Osteoblast (primary cell): ENCODE measurements at places on chromosomes 1 and 21.

DNA sequence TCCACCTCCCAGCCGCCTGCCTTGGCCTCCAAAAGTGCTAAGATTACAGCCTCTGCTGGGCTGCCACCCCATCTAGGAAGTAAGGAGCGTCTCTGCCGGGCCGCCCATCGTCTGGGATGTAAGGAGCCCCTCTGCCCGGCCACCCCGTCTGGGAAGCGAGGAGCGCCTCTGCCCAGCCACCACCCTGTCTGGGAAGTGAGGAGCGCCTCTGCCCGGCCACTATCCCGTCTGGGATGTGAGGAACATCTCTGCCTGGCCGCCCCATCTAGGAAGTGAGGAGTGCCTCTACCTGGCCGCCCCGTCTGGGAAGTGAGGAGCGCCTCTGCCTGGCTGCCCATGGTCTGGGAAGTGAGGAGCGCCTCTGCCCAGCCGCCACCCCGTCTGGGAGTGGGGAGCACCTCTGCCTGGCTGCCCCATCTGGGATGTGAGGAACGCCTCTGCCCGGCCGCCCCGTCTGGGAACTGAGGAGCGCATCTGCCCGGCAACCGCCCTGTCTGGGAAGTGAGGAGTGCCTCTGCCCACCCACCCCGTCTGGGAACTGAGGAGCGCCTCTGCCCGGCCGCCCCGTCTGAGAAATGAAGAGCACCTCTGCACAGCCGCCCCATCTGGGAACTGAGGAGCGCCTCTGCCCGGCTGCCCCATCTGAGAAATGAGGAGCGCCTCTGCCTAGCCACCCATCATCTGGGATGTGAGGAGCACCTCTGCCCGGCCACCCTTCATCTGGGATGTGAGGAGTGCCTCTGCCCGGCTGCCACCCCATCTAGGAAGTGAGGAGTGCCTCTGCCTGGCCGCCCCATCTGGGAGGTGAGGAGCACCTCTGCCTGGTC lies 137.8 kb upstream of the PALMD start:
- no peaks in the 10 kb centered on the region for H3K27me3 ChIP-seq
- H3K36me3 ChIP-seq: no peaks in the 10 kb centered on the region
- no peaks in the 10 kb centered on the region for H3K4me1 ChIP-seq
- no peak for DNase-seq
- no peak overlapping the region for H3K4me3 ChIP-seq
- no peak overlapping the region for H3K27ac ChIP-seq

DNA sequence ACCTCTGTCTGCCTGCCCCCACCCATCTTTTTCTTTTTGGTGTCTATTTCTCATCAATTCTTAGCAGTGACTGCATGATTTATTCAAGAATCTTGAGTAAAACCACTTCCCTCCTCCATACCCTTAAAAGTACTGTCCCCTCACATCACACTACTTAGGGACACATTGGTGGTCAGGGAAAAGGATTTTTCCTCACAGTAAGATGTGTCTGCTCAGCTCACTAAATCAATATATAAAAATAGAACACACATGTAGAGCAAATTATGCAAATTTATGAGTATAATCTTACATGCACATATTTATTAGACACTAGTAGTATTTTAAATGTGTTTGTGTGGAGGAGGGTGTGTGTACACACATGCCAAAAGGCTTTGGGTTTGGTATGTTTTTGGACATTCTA lies 202.0 kb downstream of the PBX1 start:
- peaks cover 29% of the 10 kb centered on the region for H3K4me1 ChIP-seq
- DNase-seq: no peak
- H3K36me3 ChIP-seq: no peaks in the 10 kb centered on the region
- no peak overlapping the region for H3K4me3 ChIP-seq
- no peak overlapping the region for H3K27ac ChIP-seq

GRCh38 chr1:31976401-31976800 lies 37.3 kb upstream of the KHDRBS1 start:
- H3K27me3 ChIP-seq: no peaks in the 10 kb centered on the region
- H3K4me3 ChIP-seq: no peak overlapping the region
- peaks cover 11% of the 10 kb centered on the region for H3K4me1 ChIP-seq
- no peak overlapping the region for H3K27ac ChIP-seq

- no peaks in the 10 kb centered on the region for H3K27me3 ChIP-seq
- DNase-seq: no peak
- peaks cover 14% of the 10 kb centered on the region for H3K4me1 ChIP-seq
- H3K27ac ChIP-seq: no peak overlapping the region
These were observed 29.1 kb upstream of the ATP2B4 start for GRCh38 chr1:203597331-203598090.

- no peaks in the 10 kb centered on the region for H3K27me3 ChIP-seq
- DNase-seq: no peak
- no peak overlapping the region for H3K27ac ChIP-seq
- no peaks in the 10 kb centered on the region for H3K36me3 ChIP-seq
These were observed 434.6 kb upstream of the ADGRL2 start for GRCh38 chr1:81366173-81366572.

- H3K27me3 ChIP-seq: no peaks in the 10 kb centered on the region
- DNase-seq: no peak
- H3K4me1 ChIP-seq: no peaks in the 10 kb centered on the region
- no peaks in the 10 kb centered on the region for H3K36me3 ChIP-seq
These were observed 182.0 kb upstream of the CSF3R start for GRCh38 chr1:36664571-36665287.

DNA sequence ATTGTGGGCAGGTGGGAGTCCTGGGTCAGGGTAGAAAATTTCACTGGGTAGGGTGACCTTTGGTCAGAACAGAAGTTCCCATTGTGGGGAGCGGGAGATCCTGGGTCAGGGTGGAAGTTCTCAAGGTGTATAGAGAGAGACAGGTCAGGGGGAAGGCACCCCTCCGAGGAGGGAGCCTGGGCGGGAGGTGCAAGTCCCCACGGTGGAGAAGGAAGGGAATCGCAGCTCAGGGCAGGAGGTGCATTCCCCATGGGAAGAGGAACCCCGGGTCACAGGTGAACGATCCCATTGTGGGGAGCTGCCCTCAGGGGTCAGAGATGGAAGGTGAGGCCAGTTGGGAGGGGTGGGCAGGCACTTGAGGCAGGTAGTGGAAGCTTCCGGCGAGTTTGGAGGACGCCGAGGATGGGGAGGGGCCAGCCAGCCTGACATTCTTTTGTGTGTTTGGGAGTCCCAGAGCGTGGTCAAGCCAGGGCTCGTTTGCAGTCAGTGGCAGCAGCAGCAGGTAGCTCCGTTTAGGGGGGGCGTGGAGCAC lies 637 bp downstream of the LYPLA2 start:
- H3K4me1 ChIP-seq: peaks cover 21% of the 10 kb centered on the region
- H3K27me3 ChIP-seq: no peaks in the 10 kb centered on the region
- DNase-seq: peak; percentile 94
- peak overlapping the region; percentile 96 for H3K4me3 ChIP-seq
- H3K27ac ChIP-seq: peak overlapping the region; percentile 58
- H3K36me3 ChIP-seq: peaks cover 31% of the 10 kb centered on the region

GRCh38 chr1:50447961-50448360 lies 24.7 kb upstream of the DMRTA2 start:
- H3K36me3 ChIP-seq: no peaks in the 10 kb centered on the region
- no peak overlapping the region for H3K4me3 ChIP-seq
- H3K4me1 ChIP-seq: peaks cover 7% of the 10 kb centered on the region
- no peak overlapping the region for H3K27ac ChIP-seq
- DNase-seq: peak; percentile 44
- no peaks in the 10 kb centered on the region for H3K27me3 ChIP-seq

DNA sequence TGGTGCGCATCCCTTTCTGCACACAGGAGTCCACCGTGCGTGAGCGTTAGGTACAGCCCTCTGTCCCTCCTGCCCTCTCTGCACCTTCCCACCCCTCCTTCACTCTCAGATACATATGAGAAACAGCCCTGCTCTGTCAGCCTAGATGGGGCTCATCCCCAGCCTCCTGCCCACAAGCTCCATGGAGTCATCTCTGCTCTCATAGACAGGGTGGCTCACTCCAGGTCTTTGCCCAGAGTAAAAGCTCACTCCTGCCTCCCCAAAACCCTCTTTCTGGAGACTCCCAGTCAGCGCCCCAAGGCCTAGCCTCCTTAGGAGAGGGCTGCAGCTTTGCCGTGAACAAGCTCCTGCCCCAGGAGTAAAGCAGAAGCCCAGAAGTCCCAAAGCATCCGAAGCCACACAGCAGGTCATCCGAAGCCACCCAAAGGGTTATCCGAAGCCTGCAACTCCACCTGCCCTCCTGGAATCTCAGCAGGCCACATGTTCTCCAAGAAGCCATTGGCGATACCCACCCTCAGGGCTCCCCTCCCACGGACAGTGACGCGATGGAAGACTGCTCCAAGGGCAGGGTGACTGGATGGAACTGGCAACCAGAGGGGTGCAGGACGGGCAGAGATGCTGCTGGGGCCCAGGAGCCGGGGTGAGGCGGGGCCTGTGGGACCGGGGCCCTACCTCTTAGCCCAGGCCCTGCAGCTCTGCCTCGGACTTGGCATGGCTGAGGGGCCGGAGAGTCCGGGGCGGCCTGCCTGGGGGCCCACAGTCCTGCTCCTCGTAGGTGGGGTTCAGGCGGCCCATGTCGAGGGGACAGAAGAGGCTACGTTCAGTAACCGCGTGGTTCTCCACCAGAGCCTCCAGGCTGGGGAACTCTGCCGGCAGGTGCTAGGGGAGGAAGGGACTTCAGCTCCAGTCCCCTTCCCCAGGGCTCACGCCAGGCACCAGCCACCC lies 3.6 kb upstream of the KIF17 start:
- H3K27me3 ChIP-seq: peaks cover 4% of the 10 kb centered on the region
- H3K36me3 ChIP-seq: no peaks in the 10 kb centered on the region
- H3K27ac ChIP-seq: no peak overlapping the region
- H3K4me3 ChIP-seq: no peak overlapping the region
- DNase-seq: peak; percentile 83
- no peaks in the 10 kb centered on the region for H3K4me1 ChIP-seq

- no peaks in the 10 kb centered on the region for H3K36me3 ChIP-seq
- peak overlapping the region; percentile 84 for H3K4me3 ChIP-seq
- no peaks in the 10 kb centered on the region for H3K27me3 ChIP-seq
- DNase-seq: peak; percentile 95
- peaks cover 64% of the 10 kb centered on the region for H3K4me1 ChIP-seq
These were observed 79.1 kb downstream of the NDUFS5 start for GRCh38 chr1:39105061-39105840.

GRCh38 chr1:88982055-88982454 lies 10.4 kb downstream of the KYAT3 start:
- H3K4me3 ChIP-seq: no peak overlapping the region
- DNase-seq: peak; percentile 46
- peaks cover 38% of the 10 kb centered on the region for H3K4me1 ChIP-seq
- peaks cover 20% of the 10 kb centered on the region for H3K36me3 ChIP-seq
- H3K27ac ChIP-seq: peak overlapping the region; percentile 2
- H3K27me3 ChIP-seq: no peaks in the 10 kb centered on the region

GRCh38 chr1:244496186-244496585 lies 35.1 kb downstream of the CATSPERE start:
- H3K4me1 ChIP-seq: no peaks in the 10 kb centered on the region
- H3K36me3 ChIP-seq: no peaks in the 10 kb centered on the region

- no peak overlapping the region for H3K27ac ChIP-seq
- H3K4me1 ChIP-seq: no peaks in the 10 kb centered on the region
- H3K36me3 ChIP-seq: no peaks in the 10 kb centered on the region
- H3K4me3 ChIP-seq: no peak overlapping the region
- no peaks in the 10 kb centered on the region for H3K27me3 ChIP-seq
These were observed 46.1 kb downstream of the ACKR1 start for GRCh38 chr1:159250638-159251216.

DNA sequence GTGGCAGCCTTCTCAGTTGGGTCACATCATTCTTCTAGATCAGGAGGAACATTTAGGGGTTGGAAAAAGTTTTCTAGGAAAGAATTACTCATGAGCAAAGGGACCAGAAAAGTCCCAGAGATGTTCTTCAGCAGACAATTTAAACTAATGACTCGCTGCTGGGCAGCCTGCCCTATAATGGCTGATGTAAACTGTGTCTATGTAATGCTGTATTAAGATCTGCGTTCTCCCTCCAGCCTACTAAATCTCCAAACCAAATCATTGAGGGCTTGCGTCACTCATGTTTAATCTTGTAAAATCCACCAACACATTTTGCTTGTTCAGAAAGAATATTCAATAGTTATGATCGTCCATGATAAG lies 92.1 kb downstream of the LRRC8C start:
- H3K4me3 ChIP-seq: peak overlapping the region; percentile 45
- no peaks in the 10 kb centered on the region for H3K36me3 ChIP-seq
- peaks cover 29% of the 10 kb centered on the region for H3K4me1 ChIP-seq

GRCh38 chr1:94755675-94756074 lies 64.5 kb upstream of the SLC44A3 start:
- peaks cover 22% of the 10 kb centered on the region for H3K4me1 ChIP-seq
- no peak for DNase-seq
- no peaks in the 10 kb centered on the region for H3K36me3 ChIP-seq
- H3K27me3 ChIP-seq: peaks cover 5% of the 10 kb centered on the region
- H3K4me3 ChIP-seq: no peak overlapping the region

DNA sequence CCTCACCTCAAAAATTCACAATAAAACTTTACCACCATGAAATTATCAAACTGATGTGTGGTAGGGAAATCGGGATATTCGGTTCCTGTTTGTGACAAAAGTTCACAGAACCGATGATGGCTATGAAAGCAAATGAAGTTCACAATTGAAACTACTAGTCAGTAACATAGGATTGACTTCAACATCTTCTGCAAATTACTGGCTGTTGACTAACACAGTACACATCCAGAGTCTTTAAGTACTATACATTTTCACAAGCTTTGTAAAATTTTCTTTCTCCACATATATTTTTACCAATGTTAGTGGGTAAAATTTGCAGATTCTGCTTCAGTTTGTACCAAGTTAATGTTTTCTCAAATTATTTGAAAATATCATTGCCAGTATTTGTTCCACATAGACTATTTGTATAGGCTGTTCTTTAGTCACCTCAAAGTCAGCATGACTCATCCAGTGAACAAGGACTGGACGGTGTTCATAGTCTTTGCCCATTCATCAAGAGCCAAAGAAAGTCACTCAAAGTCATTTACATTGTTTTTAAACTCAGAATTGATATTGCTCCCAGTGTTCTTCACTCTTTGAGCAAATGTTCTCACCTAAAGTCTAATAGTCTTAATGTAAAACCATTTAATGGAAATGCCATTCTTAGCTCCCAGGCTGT lies 213.4 kb downstream of the USP25 start:
- no peak for DNase-seq
- H3K4me1 ChIP-seq: no peaks in the 10 kb centered on the region
- H3K4me3 ChIP-seq: no peak overlapping the region

- H3K4me3 ChIP-seq: no peak overlapping the region
- no peak for DNase-seq
- H3K4me1 ChIP-seq: no peaks in the 10 kb centered on the region
These were observed 93.9 kb upstream of the ADGRL4 start for GRCh38 chr1:79100385-79100784.

GRCh38 chr1:56436296-56436695 lies 143.1 kb downstream of the PLPP3 start:
- no peak for DNase-seq
- H3K27me3 ChIP-seq: no peaks in the 10 kb centered on the region

- no peaks in the 10 kb centered on the region for H3K27me3 ChIP-seq
- H3K4me3 ChIP-seq: no peak overlapping the region
- no peak for DNase-seq
- peaks cover 10% of the 10 kb centered on the region for H3K4me1 ChIP-seq
These were observed 156.0 kb downstream of the PGBD5 start for GRCh38 chr1:230270185-230270558.

DNA sequence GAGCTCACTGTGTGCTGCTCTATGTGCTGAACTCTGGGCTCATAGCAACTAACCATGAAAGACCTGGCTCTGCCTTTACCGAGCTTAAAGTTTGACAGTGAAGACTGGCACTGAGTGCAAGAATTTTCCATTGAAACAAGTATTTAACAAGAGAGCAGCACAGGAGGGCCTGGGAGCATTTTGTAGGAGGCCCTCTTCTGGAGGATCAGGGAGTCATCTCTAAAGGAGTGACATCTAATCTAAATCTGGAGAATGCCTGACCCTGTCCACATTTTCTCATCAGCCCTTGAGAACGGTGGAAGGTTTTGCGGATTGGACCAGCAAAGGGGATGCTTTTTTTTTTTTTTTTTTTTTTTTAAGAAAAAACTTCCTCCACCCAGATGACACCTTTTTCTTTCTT lies 150.8 kb downstream of the ROR1 start:
- H3K27me3 ChIP-seq: no peaks in the 10 kb centered on the region
- H3K27ac ChIP-seq: no peak overlapping the region
- DNase-seq: no peak
- peaks cover 32% of the 10 kb centered on the region for H3K4me1 ChIP-seq
- H3K36me3 ChIP-seq: no peaks in the 10 kb centered on the region
